ENCODE measurements at places on chromosomes 2 and 18.
A peak's percentile ranks its signal among the peaks of the same experiment; 100 is the strongest.

GRCh38 chr2:230700447-230700846 lies 12.2 kb upstream of the CAB39 start:
- DNase-seq, result no peak

- DNase-seq, result no peak
These were observed 357.4 kb downstream of the GALR1 start for GRCh38 chr18:77607087-77607486.

DNA sequence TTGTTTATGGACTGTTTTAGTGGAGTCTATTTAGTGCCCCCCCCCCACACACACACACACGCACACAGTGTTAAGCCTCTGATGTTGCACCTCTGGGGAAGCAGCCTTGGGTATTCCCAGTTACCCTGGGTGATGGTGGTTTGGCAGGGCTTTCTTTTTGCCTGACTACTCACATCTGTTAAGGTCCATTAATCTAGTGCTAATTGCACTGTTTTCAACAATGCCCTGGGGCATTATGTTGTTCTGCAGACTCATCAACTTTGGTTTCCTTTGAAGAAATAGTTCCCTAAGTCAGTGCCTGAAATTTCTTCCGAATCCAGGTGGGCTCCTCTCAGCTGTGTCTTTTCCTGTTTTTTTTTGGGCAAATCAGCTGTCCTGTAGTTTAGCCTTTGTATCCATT lies 34.7 kb downstream of the SPOPL start:
- DNase-seq, result no peak

DNA sequence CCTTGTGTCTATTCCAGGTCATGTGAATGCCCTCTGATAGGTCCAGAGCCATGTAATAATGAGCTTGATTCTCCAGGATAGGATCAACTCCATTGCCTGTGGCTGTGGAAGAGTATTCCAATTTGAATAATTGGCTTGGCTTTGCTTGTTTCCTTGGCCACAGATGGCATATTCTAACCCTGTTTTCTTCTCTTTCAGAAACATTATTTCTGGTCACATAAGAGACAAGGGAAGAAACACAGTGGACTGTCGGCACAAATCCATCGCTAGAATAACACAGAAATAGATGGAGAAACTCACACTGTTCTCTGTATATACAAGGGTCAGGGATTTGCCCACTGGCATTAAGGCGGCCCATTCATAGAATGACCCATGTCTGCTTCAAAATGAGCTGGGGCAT lies 278.4 kb upstream of the CCDC68 start:
- no peak for DNase-seq

DNA sequence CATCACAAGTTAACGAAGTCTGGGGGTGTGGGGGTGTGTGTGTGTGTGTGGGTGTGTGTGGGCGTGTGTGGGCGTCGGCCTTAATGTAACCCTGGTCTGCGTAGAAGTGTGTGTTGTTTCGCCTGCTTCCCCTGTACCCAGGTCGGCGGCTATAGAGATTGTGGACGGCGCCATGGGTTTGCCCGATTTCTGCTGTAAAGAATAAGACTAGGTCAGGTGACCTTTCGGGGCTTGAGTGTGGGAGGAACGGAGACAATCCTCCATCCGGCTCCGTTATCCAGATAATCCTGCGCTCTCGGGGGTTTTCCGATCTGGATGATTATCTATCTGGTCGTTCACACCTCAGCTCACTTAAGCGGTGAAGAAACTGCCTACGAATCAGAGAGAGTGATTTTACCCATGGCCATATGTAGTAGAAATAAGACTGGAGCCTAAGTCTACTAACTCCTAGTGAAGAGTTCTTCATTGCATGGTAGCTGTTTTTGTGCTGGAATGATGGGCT lies 543 bp downstream of the HADHB start:
- DNase-seq, result peak; percentile 53

- DNase-seq, result no peak
These were observed 18.5 kb downstream of the MBD2 start for GRCh38 chr18:54205959-54206358.

GRCh38 chr2:107313316-107313715 lies 427.3 kb upstream of the ST6GAL2 start:
- DNase-seq, result no peak

DNA sequence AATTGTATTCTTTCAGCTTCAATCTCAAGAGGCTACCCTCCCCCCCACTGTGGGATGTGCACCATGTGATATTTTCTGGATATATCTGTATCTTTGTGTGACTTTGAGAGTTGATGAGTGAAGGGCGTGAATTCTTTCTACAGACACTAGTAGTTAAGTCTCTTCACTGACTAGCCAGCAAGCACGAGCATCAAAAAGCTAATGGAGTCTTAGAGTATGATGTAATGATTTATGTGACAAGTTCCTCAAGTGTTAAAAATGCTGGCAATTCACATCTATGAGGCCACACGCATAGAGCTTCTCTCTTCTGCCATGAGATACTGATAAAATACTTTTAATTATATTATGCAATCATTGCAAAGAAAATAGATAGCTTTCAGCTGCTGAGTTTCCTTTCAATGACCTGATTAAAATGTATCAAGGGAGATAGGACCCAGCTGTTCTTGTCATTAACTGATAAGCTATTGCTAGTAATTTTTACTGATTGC lies 304.8 kb downstream of the TRIB2 start:
- DNase-seq, result no peak

GRCh38 chr2:56113382-56113975 lies 70.3 kb upstream of the CCDC85A start:
- DNase-seq, result no peak

DNA sequence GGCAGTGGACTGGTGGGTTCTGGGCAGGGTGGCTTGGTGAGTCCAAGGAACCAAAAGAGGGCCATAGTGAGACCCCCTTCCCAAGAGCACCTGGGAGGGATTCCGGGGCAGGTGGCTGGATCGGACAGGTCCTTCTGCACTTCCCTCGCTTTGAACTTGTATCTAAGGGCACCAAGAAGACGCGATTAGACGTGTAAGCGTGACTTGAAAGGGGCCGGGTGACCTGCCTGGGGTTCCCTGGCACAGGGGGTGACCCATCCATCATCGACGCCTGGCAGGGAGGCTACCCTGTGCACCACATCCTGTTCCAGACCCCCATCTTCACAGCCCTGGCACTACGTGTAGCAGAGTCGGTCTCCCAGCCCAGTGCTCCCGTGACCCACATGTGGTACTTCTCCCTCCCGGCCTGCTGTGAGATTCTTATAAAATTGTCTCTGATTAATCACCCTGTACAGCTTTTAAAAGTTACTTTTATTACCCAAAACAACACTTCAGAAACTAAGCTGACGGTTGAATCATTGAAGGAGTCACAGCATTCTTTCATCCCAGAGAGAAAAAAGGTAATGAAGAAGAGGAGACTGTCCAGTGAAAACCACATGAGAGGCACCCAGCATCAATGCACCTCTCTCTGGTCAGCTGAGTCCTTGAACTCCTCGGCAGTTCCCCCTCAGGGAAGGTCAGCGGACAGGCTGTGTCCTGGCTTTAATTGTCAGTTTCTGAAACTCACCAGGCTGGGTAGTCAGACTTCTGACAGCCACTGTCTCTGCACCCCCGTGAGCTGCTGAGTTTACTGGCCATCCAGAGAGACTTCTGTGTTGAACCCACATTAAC lies 13.0 kb downstream of the SH3BP4 start:
- DNase-seq, result no peak

DNA sequence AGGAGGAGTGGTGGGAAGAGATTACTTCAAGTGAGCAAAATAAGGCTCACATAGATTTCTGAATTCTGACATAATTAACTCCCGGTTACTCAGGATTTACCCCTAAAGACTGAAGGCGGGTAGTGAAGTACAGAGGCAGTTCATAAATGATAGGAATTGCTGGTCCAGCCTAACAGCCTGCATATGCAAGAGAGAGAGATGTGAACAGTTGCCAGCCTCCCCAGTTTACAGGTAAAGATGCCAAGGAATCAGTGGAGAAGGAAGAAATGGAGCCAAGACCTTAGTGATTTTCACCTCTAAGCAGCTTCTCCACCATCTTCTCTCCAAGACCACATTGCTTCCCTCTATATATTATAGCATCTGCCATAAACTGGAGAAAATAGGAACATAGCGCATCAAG lies 91.8 kb upstream of the THUMPD2 start:
- no peak for DNase-seq

DNA sequence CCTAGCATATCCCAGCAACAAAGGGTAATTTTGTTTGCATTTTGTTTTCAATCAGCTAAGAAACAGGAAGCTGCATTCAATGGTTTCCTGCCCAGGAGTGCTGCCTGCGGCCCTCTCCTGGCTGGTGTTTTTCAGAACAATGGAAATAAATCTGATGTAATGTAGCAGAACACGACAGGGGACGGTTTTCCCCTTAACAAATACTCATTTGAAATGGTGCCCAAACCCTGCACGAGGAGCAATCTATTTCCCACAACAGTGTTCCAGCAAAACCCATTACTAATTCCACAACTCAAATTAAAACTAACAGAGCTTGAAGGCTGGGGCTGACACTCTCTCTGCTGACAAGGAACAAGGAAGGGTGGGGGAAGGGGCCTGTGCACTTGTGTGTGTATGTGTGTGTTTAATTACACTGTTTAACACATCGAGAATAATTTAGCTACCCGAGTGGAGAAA lies 8.7 kb downstream of the CAPN13 start:
- DNase-seq, result no peak
